Activated CD8-positive, alpha-beta memory T cell treated with anti-CD3 and anti-CD28 coated beads, Interleukin-2, amount 50 U/mL, for 4 hours (primary cell): ENCODE measurements at places on chromosomes 5 and 9.
A peak's percentile ranks its signal among the peaks of the same experiment; 100 is the strongest.

GRCh38 chr5:78720227-78720985 lies 71.8 kb upstream of the LHFPL2 start:
- no peak for DNase-seq

GRCh38 chr9:97964901-97965300 lies 18.2 kb upstream of the ANP32B start:
- DNase-seq = no peak

DNA sequence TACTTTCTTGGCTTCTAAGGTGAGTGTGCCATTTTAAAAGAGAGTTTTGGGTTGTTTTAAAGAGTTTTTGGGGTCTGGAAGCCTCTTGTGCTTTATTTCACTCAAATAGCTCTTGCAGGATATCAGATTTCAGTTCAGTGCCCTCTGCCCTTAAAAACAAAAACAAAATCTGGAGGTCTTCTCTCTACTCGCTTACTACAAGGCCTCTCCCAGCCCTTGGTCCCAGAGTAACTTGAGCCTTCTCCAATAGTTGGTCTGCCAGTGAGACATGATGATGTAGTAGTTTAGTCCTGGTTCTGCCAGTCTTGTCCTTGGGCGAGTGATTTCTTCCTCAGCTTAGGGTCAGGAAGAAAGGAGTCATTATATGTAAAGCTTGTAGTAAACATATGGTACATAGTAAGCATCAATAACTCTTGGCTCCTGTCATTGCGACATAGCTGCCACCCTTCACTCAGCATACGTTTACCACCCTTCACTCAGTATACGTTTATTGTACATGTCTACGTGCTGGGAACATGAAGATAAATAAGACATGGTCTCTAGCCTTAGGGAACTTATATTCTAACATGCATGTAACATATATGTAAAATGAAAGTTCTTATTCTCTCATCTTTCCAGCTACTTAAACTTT lies 147.6 kb downstream of the MAN2A1 start:
- no peak for DNase-seq

DNA sequence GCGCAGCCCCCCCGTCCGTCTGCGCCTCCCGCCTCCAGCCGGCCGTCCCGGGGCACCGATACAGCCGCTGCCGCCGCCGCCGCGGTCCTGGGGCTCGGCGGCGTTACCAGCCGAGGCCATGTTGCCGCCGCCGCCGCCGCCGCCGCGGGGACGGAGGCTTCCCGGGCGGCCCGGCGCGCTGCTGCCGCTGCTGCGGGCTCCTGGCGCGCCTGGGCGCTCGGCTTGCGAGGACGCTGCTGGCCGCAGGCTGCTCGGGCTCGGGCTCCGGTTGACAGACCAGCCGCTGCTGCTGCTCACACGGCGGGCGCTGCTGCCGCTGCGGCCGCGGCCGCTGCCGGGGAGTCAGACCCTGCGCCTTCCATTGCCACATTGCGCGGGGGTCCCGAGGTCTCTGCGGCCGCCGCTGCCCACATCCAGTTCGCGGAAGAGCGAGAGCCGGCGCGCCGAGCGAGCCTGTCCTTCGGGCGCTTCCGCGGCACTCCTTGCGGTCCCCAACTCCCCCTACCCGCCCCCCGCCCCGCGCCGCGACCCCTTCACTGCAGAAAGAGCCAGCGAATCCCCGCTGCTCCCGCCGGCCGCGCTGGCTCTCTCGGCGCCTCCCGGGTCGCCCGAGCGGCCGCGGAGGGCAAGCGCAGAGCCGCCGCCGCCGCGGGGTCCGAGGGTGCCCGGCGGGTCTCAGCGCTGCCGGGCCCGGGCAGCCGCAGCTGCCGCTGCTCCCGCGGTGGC lies 8.4 kb downstream of the PTCH1 start:
- peak; percentile 30 for DNase-seq

GRCh38 chr5:74491586-74491985 lies 148.9 kb downstream of the ENC1 start:
- no peak for DNase-seq

DNA sequence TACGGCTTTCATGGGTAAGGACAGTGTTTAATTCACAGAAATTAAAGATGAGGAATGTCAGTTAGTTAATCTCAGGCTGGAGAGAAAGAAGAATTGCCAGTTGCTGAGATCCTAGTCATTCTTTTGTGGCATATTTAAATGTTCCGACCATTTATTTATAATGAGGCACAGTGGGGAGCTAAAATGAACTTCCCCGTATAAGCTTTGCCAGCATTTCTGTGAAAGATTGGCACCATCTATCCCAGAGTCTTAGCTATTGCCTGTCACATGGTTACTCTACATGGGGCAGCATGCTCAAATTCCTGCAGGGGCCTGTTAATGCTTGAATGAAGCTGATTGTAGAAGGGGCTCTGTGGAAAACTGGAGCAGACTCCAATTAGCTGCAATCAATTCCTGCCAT lies 314.1 kb downstream of the PRELID2 start:
- no peak for DNase-seq

GRCh38 chr9:21383627-21384026 lies 1.6 kb downstream of the IFNA2 start:
- no peak for DNase-seq

DNA sequence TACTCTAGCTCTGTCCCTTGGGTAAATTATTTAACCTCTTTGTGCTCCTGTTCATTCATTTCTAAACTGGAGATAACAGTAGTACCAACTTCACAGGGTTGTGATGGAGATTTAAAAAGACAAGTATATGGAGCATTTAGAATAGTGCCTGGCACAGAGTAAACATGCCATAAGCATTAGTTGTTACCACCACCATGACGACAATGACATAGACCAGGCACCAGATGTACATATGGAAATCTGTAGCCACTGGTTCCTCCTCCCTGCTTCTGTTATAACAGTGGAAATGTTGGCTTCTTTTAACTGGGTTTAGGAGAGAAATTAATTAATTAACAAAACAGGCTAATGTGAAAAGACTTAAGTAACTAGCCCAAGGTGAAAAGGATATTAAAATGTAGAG lies 217.5 kb downstream of the DENND1A start:
- no peak for DNase-seq

DNA sequence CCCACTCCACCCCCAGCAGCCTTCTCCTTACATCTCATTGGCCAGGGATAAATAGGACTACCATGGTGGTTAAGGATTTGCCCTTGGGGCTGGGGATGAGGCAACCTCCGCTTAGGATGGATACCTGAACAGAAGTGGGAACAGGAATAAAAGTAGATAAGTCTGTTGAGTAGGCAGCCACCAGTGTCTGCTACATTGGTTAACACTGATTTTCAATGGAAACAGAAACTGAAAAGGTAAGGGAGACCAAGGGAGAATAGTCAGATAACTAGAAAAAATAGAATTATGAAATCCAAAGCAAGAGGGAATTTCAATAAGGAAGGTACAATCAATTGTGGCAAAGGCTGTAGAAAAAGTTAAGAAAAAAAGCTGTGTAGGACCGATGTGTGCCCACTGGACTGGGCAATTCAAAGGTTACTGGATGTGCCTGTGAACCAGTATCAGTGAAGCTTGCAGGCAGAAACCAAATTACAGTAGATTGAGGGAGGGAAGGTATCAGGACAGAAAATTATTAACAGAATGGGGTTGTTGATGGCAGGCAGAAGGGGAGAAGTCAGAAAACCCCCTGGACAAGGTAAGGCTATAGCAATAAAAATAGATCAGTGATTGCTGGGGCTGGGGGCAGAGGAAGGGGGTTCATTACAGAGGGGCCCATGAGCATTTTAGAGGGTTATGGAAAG lies 48.7 kb downstream of the DNAJC21 start:
- DNase-seq = no peak

- no peak for DNase-seq
These were observed 32.9 kb downstream of the FAM81B start for GRCh38 chr5:95424016-95424415.

GRCh38 chr9:89144238-89144637 lies 34.4 kb downstream of the SHC3 start:
- DNase-seq = no peak

- DNase-seq = no peak
These were observed 3.9 kb downstream of the MAMDC4 start for GRCh38 chr9:136856079-136856476.

DNA sequence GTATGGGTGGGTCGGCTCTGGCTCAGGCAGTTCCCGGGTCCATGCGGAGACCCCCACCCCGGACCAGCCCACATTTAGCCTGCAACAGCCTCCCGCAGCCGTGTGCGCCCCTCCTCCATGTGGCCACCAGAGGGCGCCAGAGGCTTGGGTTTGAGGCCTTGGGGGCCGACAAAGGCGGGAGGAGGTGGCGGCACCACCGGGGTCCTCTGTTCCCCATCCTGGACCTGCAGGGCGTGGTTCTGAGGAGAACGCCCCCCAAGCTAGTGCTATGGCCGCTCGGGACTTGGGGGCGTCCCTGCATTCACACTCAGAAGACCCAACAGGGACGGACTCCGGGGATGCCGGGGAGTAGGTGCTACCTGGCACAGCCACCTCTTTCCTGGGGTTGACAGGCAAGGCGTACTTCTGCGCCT lies 16.5 kb downstream of the ASS1 start:
- DNase-seq = peak; percentile 77

- no peak for DNase-seq
These were observed 180.4 kb downstream of the PRR16 start for GRCh38 chr5:120644516-120644915.

DNA sequence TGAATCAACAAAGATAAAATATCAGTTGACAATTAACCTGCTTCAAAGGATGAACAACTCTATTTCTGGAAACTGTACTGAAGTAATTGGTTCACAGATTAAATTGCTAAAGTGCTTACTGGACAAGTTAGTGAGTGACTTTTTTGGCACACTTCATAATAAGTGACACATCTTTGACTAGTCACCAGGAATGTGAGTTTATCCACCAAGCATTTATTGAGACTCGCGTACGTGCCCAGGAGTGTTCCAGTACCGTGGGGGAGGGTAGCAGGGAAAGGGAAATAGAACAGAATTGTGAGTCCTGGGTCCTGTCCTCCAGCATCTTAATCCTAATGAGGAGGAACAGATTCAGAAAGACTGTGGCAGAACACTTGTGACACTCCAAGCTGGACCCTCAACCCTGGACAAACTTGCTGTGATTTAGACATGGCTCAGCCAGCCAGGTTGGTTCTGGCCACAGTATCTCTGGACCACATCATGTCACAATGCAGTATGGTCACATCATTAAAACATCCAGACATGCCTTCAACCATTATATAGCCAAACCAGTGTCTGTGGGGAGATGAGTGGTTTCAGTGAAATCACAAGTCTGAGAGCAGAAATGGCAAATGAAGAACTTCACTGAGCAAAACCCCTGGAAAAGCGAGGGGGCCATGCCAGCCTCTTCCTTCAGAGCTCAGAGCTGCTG lies 623.1 kb downstream of the BNC2 start:
- DNase-seq = no peak

- DNase-seq = peak; percentile 78
These were observed 4.0 kb downstream of the CXXC5 start for GRCh38 chr5:139651853-139652787.

- peak; percentile 53 for DNase-seq
These were observed at the start of gene CCNO for GRCh38 chr5:55232985-55233928. TSS of gene CCNO (minus strand) at chr5:55233608. CDS start at chr5:55233523, 85 bp downstream.

DNA sequence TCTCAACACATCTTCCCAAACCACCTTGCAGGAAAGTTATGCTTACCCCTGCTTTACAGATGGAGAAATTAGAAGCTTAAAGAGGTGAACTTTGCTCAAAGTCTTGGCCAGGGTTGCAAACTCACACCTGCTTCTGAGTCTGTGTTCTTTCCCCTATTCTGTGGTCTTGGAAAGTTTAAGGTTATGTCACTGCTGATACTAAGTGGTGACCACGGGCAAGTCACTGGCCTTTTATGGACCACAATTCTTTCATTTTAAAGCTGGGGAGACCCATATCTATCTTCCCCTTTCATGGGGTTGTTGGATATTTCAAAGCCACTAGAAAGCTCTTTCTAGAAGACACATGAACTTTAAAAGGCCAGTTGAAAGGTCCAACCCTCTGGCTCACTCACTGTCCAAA lies 95.4 kb upstream of the KLF4 start:
- DNase-seq = no peak

- no peak for DNase-seq
These were observed 1163.0 kb downstream of the TAF11L14 start for GRCh38 chr5:18797222-18797621.

DNA sequence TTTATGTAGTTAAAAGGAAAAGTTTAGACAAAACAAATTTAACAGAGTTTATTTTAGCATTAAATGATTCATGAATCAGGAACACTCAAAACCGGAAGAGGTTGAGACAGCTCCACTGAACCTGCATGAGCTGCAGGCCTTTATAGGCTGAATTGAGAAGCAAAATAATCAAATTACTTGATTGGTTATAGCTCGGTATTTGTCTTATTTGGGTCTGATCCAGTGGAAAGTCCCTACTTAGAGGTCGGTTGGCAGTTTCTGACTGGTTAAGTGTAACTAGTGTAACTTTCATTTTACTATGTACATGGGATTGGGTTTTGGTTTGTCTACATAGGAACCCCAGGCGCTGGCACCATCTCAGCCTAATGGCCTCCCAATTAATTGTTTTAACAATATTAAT lies 74.1 kb upstream of the PIK3R1 start:
- no peak for DNase-seq

DNA sequence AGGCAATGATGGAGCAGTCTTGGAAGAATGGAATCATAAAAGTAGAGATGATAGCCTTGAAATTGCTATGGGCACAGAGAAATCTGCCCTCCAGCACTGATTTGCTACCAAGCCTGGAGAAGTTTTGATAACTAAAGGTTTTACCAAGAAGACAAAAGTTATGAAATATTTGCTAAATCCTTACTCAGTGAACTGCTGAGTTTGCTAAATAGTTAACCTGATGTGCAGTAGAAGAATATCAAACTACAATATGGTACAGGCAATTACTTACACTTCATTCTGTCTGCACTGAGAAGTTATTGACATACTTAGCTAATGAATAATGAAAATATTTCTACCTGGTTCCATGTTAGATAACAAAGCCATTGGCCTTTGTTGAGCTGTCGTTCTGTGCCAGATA lies 124.5 kb downstream of the SGCD start:
- no peak for DNase-seq

- DNase-seq = no peak
These were observed 441.3 kb upstream of the ARRDC3 start for GRCh38 chr5:91824406-91824805.

GRCh38 chr5:160978944-160979343 lies 126.9 kb upstream of the ATP10B start:
- DNase-seq = no peak

- DNase-seq = no peak
These were observed 140.9 kb downstream of the NR3C1 start for GRCh38 chr5:143262393-143263174.

GRCh38 chr5:127961763-127962145 lies 121.8 kb upstream of the SLC12A2 start:
- DNase-seq = no peak

GRCh38 chr5:95822542-95823181 lies at the start of gene GLRX:
TSS of gene GLRX (minus strand) at chr5:95822726. CDS start at chr5:95822662, 64 bp downstream.
- DNase-seq = peak; percentile 30

DNA sequence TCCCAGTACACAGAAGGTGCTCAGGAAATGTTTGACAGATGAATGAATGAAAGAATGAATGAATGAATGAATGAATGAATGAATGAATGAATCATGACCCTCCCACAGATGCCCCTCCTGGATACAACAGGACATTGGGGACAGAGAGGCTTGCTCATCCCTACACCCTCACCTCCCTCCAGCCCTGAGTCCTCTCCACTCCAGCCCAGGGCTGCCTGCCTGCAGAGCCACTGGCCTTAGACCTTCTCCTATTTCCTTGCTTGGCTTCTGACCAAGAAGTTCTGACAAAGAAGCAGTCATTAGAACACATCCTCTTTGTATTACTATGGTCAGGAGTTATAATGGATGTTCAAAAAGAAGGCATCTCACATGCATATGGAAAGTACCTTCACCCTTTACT lies 240.7 kb upstream of the DAPK1 start:
- DNase-seq = no peak
